ENCODE measurements at places on chromosomes 1 and 21.

GRCh38 chr1:211699059-211699458, 23.6 kb upstream of the NEK2 start:
- no peak for DNase-seq

DNA sequence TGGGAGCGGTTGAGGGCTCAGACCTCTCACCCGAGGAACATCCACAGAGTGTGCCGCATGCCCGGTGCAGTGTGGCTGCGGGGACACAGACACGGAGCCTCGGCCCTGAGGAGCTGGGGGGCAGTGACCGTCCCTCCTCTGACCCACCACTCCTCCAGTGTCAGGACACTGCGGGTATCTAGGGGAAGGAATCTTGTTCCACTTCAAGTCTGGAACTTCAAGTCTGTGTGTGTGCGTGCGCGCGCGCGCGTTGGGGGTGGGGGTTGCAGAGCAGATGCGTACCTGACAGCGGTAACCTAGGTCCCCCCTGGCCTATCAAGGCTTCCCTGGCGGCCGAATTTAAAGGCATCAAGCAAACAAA, 17.3 kb downstream of the PCSK9 start:
- DNase-seq = no peak

DNA sequence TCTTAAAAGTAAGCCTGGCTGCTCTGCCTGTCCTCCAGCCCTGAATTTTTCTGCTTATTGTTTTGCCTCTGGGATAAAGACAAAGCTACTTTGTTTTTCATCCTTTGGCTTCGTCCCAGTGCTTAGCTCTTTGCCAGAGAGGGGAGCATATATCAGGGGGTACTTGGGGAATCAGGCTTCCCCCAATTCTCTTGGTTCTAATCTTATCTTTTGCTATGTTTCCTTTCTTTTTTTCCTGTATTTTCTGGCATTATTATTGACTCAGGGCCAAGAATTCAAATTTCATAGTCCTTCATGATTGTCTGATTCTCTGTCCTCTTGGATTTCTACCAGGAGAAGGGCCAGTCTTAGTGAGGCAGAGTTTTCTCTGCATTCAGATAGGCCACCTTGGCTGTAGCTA, 51.2 kb downstream of the GIPC2 start:
- no peak for DNase-seq

- DNase-seq = no peak
Observed at GRCh38 chr1:22284906-22285548, 142.1 kb upstream of the WNT4 start.

DNA sequence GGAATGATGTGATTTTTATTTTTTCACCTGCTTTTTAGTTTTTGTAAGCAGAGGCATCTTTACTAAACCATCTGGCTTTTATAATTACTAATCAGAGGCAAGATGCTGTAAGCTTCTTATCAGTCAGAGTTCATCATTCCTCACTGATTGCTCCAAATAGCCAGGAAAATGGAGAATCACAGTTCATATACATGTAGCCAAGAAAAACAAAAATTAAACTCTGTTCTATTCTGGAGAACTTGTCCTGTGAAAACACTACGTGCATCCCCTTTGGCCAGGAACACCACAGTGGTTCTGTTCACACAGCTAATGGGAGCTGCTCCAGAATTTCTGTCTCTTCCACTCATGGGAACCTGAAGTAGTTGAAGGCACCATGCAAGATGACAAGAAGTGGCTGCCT, 725.5 kb upstream of the CHRM3 start:
- no peak for DNase-seq

GRCh38 chr1:36609241-36610027, 126.7 kb upstream of the CSF3R start:
- DNase-seq = no peak

GRCh38 chr21:33901412-33902288, 14.0 kb downstream of the ATP5PO start:
- no peak for DNase-seq

DNA sequence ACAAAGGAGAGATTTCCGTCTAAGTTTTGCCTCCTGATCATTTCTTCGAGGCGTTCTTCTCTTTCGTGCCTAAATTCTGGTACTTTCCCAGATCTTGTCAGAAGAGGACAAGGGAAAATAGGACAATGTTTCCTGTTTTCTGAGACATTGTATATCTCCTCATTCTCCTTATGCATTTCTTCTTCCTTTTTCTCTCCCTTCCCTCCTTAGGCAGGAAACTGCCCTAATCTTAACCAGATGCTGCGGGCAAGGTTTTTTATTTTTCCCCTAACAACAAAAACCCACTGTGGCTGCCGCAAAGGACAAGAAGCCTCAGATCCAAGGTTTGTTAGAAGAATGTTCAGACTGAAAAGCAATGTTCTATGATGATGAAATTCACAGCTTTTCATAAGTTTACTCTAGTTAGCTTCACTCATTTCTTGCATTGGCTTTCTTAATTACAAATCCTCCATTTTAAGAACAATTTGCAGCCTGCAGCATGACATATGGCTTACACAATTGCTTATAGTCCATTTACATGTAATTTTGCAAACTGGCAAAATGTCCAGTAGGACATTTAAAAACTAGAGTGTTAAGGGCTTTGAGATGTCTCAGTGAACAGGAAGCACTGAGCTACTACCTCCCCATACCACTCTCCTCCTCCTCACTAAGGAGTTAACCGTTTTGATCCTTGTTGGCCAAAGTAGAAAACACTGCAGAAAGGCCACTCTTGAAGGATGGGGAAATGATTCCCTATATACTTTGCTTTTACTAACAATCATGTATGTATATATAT, 624 bp downstream of the CTSK start:
- DNase-seq = no peak

GRCh38 chr1:26771285-26771642, 16.5 kb upstream of the PIGV start:
- no peak for DNase-seq

- no peak for DNase-seq
Observed at GRCh38 chr21:36791695-36792470, 93.0 kb downstream of the SIM2 start.

GRCh38 chr21:25425156-25425555, 182.1 kb downstream of the MRPL39 start:
- no peak for DNase-seq

DNA sequence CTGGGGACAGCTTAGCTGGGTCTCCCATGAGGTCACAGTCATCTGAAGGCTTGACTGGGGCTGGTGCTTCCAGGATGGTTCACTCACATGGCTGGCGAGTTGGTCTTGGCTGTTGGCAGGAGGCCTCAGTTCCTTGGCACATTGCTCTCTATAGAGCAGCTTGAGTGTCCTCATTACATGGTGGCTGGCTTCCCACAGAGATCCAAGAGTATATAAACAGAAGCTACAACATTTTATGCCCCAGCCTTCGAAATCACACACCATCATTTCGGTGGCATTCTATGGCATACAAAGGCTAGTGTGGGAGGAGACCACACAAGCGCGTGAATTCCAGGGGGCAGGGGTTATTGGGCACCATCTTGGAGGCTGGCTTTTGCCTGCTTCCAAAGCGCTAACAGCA, 63.0 kb downstream of the ALPL start:
- DNase-seq = no peak

DNA sequence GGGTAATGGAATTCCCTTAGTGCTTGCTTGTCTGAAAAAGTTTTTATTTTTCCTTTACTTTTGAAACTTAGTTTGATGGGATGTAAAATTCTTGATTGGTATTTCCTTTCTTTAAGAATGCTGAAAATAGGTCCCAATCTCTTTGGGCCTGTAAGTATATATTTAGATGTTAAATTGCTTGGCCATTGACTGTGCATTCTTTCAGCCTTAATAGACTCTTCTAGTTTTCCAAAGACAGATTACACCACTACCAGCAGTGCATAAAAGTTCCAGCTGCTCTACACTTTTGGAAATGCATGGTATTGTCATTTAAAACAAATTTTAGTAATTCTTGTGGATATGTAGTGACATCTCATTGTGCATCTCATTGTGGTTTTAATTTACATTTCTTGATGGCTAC, 464.8 kb upstream of the USP24 start:
- no peak for DNase-seq

DNA sequence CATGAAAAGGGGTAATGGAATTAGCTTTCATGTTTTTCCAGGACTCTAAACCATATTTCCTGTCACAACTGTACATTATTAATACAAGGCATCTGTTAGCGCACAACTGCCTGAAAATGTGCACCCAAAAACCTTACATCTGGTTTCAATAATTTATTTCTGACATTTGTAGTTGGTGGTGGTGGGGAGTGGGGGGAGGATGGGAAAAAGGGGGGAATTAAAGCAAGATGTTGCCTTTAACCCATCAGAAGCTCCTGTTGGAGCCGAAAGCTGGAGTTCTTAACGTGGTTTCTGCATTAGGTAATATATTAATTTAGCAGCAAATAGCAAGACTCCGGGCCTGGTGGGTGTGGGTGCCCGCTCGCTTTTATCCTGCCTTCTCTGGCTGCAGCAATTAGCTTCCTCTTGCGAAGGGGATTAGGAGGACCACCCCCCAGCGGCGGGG, 36.9 kb upstream of the HHAT start:
- no peak for DNase-seq

DNA sequence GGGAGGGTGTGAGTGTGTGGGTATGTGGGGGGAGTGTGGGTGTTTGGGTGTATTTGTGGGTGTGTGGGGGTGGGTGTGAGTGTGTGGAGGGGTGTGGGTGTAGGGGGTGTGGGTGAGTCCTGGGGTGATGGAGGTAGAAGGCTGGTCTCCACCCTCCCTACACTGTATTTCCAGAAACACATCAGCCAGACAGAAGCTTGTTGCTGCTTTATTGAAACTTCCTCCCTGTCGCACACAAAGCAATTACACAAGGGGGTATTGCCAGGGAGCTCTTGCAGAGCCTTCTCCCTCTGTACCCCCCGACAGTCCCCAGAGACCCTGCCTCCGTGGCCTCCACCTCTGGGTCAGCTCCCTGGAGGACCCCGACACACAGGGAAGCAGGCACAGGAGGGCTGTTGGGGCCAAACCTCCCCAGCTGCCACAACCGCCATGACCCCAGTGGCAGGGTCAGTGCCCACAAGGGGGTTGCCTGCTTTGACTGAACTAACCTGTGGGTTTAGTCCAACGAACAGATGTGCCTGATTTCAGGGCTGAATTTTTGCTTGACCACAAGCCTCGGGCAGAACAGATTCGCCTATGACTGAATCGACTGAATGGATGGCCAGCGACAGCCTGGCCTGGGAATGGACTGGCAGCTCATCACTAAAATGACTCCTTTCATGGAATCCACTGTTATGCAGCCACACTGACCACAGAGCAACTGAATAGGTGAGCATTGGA, 9.1 kb upstream of the MATN1 start:
- DNase-seq = no peak

- no peak for DNase-seq
Observed at GRCh38 chr1:224114787-224115175, 870 bp downstream of the FBXO28 start.

- no peak for DNase-seq
Observed at GRCh38 chr21:37568415-37568814, 201.8 kb downstream of the DYRK1A start.

GRCh38 chr1:115183721-115184259, 94.5 kb upstream of the TSPAN2 start:
- DNase-seq = no peak

GRCh38 chr21:23524685-23525084, 2082.6 kb downstream of the MRPL39 start:
- no peak for DNase-seq

- DNase-seq = no peak
Observed at GRCh38 chr1:64072089-64072793, 131.2 kb upstream of the UBE2U start.

- no peak for DNase-seq
Observed at GRCh38 chr1:203142684-203143408, 15.3 kb downstream of the ADORA1 start.

- no peak for DNase-seq
Observed at GRCh38 chr1:7784492-7785071, 491 bp downstream of the PER3 start.

- DNase-seq = no peak
Observed at GRCh38 chr1:201750934-201751333, 78.0 kb upstream of the IPO9 start.

GRCh38 chr1:81670286-81670685, 130.4 kb upstream of the ADGRL2 start:
- no peak for DNase-seq

DNA sequence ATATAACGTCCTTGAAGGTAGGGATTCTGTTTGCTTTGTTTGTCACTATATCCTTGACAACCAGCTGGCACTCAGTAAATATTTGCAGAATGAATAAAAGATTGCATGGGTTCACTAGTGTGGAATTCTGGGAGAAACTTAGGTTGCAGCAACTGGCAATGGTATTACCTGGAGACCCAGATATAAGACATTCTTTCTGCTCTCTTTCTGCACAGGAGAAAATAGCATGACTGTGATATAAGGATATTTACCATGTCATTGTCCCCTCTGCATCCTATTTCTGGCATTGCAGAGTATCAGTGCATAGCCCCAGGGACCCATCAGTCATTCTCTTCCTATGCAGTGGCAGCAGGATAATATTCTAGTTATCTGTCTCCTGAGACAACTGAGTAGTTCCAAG, 308.9 kb upstream of the LRRC7 start:
- DNase-seq = no peak

- no peak for DNase-seq
Observed at GRCh38 chr1:198575798-198576641, 35.5 kb upstream of the ATP6V1G3 start.

DNA sequence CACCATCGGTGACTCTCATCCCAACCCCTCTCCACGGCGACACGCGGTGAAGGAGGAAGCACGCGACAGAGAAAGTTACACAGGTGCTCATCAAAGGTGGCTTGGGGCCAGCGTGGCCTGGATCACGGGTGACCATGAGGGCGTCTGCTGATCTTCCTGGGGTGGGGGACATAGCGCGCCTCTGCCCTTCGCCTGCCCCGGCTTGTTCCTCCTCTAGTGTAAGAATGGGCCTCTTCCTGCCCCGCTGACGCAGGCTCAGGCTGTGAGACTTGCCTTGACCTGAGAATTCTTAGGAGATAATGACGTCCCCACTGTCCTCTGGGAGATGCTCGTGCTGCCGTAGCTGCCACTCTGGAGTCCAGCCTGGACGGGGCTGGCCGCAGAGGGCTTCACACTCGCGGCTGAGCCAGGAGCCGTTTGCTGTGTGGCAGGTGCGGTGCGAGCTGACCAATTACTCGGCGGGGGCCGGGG, 39.0 kb upstream of the TMEM52 start:
- no peak for DNase-seq

- DNase-seq = no peak
Observed at GRCh38 chr1:96049759-96050409, 671.7 kb upstream of the PTBP2 start.

DNA sequence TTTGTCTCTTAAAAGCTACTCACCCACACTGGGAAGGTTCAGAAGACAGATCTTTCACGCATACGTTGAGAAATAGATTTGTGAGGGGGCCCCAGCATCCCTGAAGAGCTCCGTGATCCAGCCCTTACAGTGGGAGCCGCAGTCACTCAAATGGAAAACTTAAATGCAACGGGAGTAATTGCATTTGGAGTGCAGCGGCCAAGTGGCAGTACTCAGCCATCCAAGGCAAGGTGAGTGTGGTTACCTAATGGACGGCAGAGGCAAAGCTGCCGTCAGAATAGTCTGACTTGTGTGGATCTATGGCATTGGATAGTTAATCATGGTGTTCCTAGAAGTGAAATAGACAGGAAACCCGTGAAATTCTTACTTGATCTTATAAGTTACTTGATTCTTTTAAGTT, 5.1 kb downstream of the SPSB1 start:
- no peak for DNase-seq

All from cardiac septum (tissue), 1 donor.